ENCODE measurements at places on chromosomes 2 and 18.

GRCh38 chr2:165582409-165582808 is 112.9 kb downstream of the CSRNP3 start:
- no peak for DNase-seq

DNA sequence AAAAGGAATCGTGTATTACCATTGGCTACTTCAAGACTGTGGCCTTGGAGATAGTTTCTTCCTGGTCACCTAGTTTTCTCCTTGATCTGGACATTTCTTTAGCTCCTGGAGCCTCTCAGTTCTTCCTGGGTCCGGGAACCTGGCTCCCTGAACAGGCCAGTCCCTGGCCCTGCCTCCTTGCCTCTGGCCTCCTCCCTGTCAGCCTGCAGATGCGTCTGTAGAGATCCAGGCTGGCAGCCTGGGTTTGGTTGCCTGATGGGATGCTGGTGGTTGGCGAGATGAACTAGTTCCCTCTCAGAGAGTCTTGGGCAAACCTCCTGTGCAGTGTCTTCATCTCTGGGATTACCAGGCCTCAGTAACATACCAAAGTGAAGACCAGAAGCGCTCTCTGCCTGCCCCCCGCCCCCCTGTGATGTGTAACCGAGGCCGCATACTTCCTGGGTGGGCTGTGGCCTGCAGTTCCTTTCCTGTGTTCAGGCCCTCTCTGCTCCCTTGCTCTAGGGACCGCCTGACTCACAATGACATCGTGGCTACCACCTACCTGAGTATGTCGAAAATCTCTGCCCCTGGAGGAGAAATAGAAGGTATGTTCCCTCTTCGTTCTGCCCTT is 85.4 kb downstream of the DYSF start:
- DNase-seq, result no peak

- peak; percentile 1 for DNase-seq
These were observed 502 bp downstream of the MERTK start for GRCh38 chr2:111898703-111899514.

- no peak for DNase-seq
These were observed 727.6 kb upstream of the DDX18 start for GRCh38 chr2:117086943-117087250.

DNA sequence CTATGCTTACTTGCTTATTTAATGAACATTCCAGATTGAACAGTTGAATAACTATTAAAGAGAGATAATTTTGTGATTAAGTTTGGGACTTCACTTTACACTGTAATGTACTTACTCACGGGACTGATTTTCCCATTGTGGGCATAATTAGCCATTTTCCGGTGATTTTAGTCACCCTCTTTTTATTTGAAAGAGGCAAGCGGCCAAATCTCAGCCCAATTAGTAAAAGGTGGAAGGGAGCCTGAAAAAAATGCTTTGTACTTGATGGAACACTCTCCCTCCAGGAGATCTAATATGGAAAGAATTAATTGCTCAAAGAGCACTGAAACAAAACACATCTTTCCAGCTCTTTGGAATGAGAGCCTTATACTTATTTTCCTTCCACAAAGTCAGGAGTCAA is 50.2 kb downstream of the CALCRL start:
- DNase-seq, result no peak

DNA sequence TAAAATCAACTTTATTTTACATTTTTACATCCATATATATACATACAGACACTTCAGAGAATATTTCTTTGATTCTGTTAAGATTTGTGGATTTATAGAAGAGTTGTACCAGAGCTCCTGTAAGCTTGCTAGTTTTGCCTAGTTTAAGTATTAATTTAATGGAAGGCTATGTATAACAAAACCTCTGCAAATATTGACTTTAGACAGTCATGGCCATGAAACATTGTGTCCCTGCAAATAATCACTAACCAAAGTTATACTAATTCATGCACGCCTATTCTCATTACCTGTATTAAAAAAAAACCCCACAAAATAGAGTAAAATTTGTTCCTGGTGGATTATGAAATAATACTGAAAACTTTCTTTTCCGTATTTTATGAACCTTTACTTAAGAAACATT is 379.3 kb downstream of the CTNNA2 start:
- no peak for DNase-seq

DNA sequence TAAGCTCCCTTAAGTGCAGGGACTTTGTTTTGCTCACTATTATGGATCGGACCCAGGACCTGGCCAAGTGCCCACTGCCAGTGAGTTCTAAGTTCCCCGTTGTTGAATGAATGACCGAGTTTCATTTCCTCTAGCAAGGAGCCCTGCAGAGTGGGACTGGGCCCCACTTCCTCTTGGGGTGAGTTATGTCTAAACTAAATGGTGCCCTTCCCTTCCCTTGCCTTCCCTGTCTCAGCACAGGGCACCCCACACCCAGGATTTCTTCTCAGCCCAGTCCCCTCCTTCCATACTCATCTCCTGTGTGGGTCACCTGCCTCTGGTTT is 195.3 kb upstream of the HS6ST1 start:
- no peak for DNase-seq

- DNase-seq, result no peak
These were observed 14.5 kb downstream of the SLC39A10 start for GRCh38 chr2:195671563-195671962.

- no peak for DNase-seq
These were observed 45.8 kb downstream of the MAP4K4 start for GRCh38 chr2:101743288-101743687.

GRCh38 chr2:201597397-201597796 is 45.9 kb downstream of the TMEM237 start:
- no peak for DNase-seq

DNA sequence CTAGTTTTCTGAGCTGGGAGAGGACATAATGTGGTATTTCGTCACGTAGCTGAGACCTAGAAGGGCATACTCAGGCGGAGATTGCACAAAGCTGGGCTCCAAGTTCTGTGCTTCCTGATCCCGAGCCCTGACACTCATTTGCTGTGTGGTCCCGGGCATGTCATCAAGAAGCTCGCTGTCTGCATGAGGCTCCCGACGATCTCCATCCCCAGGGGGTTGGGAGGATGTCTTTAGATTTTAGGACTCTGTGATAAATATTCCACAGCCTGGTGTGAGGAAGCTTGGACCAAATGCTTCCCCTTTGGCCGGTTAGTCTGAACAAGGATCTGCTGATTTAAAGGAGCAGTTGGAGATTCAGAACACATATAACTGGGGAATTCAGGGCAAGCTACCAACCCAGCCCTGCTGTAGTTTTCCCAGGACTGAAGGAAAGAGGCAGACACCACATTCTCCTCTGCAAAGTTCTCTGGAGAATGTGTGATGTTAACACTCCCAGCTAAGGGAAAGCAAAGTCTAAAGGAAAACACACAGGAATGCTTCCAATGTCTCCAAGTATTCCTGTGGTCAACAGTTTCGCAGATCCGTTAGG is 2.3 kb downstream of the KCNE4 start:
- no peak for DNase-seq

- DNase-seq, result no peak
These were observed 1952.6 kb upstream of the LRRTM1 start for GRCh38 chr2:82256983-82257632.

DNA sequence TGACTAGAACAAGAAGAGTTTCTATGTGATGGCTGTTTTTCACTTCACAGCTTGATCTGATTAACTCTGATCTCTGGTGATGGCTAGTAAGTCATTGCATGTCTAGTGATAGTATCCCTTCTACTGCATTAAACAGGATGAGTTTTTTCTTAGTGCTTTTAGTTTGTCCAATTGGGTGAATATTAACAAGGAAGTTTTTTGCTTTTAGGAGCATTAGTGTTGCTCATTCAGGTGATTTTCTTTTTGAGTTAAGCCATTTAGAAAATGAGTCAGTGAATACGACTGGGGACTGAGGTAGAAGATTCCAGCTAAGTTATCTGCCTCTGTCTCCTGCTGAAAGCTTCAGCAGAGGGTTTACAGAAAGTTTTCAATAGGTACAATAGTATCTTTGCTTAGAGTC is 306.7 kb downstream of the PIK3C3 start:
- DNase-seq, result no peak

DNA sequence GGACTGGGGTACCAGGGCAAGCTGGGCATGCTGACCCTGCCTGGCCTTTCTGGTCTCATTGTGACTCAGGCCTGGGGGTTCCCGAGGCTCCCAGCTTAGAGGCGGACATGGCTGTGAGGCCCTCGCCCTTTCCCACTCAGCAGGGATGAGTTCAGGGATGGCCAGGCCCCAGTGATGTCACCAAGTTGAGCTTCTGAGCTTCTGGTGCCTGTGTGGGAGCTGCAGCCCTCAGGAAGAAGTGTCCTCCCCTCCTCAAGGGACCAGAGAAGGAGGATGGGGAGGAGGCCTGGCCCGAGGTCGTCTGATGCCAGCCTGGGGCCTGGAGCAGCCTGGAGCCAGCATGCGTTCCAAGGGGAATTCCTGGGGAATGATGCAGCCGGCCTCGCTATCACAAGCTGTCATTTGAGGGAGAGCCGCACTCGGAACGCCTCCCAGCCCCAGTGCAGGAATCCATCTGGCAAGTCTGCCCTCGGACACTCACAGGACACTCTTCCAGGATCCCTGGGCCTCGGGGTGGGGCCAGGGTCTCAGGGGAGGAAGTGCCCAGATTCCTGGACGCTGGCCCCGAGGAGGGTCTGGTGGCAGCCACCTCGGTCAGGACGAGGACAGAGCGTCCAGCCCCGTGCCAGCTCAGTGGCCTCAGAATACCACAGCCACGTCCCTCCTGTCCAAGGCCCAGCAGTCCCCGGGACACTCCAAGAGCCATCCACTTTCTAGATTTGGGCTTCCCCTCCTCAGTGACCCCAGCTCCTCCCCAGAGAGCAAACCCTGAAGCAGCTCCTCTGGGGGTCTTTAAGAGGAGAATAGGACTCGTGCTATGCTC is 61.2 kb upstream of the GPC1 start:
- no peak for DNase-seq

- no peak for DNase-seq
These were observed 1913.1 kb upstream of the PIK3C3 start for GRCh38 chr18:40041951-40042350.

GRCh38 chr18:25233528-25234321 is 118.2 kb downstream of the ZNF521 start:
- no peak for DNase-seq

- DNase-seq, result no peak
These were observed 57.9 kb downstream of the SLC66A3 start for GRCh38 chr2:11213090-11213638.

DNA sequence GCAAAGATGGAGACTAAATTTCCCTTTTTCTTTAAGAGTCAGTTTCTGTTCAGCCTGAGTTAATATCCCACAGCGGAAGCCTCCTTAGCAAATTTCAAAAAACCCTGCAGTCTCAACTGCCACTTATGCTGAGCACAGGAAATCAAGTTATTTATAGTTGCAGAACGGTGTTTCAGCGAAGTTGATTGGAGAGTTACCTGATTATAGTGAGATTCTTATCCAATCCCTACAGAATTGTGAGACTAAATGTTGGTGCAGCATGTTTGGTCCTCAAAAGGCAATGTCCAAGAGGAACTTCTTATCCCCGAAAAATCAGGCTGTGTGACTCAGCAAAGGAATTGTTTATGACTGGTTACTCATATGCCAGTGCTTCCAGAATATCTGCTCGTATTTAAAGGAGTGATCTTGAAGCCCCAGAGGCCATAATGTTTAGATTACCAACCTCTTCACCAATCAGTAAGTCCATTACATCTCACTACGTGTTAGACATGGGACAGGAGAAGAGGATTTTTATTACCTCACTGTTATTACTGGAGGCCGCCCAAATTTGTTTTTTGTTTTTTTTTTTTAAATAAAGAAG is 67.9 kb downstream of the LRRFIP1 start:
- DNase-seq, result no peak

- DNase-seq, result no peak
These were observed 12.3 kb upstream of the CNGA3 start for GRCh38 chr2:98333922-98334321.

DNA sequence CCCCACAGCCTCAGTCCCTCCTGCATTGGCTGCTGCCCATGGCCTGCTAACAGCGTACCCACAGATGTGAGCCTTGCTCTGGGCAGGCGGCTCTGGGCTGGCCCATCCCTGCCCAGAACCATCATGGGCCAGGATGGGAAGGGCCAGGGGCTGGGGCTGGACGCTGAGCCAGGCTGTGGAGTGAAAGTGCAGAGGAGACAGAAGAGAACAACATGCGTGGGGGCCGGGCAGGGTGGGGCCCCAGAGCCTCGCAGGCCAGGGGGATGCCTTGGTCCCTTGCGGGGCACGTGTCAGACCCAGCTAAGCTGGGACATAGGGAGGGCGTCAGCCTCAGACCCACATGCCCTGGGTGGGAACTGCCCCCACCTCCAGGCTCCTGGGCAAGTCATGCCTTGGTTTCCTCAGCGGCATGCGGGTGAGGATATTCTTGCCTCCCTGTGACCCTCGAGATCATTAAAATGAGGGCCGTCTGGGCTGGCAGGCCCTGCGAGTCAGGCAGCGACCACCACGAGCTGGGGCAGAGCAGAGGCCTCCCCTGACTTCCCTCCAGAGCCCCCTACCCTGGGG is 27.3 kb downstream of the GPC1 start:
- DNase-seq, result no peak

DNA sequence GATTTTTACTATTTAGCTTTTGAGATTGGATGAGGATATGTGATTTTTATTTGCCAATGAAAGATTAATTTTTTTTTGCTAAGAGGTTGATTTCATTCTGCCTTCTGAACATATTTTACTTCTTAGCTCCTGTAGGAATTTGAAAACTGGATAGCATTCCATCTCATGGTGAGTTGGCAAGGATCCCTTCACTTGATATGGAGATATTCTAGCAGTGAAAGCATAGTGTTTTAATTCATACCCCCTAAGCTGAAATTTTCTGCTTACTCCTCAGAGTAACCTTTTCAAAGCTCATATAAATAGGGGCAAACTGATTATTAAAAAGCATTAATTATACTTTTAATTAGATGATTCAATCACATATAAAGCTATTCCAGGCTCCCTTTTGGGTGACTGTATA is 61.0 kb upstream of the KCNJ3 start:
- no peak for DNase-seq

- no peak for DNase-seq
These were observed 104.4 kb upstream of the SOX11 start for GRCh38 chr2:5587766-5588165.
